ENCODE measurements at places on chromosomes 3 and 15.

DNA sequence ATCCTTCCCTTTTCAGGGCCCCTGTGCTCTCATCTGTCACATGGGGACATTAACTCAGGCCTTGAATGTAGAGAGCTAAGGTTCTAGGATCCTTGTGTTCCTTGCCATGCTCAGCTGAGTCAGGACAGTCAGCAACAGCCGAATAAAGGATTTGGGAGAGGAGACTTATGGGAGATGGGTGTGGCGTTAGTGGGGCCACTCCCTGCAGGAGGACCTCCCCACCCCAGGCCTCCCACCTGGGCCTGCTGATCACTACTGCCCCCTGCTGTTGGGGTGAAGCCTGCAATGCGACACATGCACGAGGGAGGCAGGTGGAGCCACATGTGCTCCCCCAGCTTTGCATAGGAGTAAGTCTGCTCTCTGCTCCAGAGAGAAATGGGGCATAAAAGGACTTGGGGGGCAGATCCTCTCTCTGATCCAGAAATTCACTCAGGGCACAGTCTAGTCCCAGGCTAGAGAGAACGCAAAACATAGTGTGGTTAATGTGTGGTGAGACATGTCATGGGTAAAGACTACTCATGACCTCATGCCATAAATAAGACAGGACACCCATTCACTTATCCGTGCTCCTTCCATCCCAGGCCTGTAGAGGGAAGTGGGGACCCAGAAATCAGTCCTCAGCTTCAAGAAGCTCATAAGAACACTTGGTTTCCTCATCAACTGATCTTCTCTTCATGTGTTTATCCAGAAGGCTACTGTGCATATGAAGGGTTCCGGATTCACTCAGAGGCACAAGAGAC, 19.4 kb downstream of the RBP1 start:
- DNase-seq: no peak

DNA sequence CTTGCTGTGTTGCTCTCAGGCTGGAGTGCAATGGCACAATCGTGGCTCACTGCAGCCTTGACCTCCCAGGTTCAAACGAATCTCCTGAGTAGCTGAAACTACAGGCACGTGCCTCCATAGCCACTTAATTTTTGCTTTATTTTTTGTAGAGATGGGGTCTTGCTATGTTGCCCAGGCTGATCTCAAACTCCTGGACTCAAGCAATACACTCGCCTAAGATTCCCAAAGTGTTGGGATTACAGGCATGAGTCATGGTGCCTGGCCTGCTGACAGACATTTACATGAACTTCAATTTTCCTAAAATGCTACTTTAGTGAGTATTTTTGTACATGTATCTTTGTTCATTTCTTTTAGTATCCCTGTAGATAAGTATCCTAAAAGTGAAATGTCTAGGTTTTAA, 132.3 kb downstream of the SUCLG2 start:
- no peak for DNase-seq

GRCh38 chr15:74489518-74490338, 28.8 kb upstream of the UBL7 start:
- DNase-seq: peak; percentile 80

- no peak for DNase-seq
Observed at GRCh38 chr3:179391906-179392305, 44.4 kb downstream of the MFN1 start.

- no peak for DNase-seq
Observed at GRCh38 chr3:63910891-63911290, 1.3 kb downstream of the SCAANT1 start.

DNA sequence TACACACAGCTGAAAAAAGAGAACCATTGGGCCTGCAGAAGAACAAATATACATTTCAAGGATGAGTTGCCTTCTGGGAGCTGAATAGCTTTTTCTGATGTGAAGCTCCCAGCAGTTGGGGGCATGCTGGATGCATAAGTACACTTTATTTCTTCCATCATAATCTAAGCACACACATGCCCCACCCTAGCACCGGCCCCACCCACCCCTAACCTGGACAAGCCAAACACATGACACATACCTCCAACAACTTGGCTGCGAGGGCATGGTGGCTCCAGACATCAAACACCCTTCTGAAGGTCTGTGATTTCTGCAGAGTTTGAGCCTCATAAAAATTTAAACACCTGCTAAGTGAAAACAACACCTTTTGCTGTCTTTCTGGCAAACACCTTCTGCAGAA, 307.2 kb upstream of the TRIM42 start:
- no peak for DNase-seq

DNA sequence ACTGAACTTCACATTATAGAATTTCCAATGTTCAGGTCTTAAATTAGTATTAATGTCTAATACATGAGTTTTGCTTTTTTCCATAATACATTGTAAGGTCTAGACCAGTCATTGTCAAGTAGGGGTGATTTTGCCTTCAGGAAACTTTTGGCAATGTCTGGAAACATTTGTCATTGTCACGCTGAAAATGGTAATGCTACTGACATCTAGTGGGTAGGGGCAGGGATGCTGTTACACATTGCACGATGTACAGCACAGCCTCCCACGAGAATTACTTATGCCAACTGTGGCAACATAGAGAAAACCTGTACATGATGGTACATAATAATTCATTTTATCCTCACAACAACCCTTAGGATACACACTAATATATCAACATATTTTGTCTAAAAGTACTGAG, 384.1 kb downstream of the CADM2 start:
- no peak for DNase-seq

DNA sequence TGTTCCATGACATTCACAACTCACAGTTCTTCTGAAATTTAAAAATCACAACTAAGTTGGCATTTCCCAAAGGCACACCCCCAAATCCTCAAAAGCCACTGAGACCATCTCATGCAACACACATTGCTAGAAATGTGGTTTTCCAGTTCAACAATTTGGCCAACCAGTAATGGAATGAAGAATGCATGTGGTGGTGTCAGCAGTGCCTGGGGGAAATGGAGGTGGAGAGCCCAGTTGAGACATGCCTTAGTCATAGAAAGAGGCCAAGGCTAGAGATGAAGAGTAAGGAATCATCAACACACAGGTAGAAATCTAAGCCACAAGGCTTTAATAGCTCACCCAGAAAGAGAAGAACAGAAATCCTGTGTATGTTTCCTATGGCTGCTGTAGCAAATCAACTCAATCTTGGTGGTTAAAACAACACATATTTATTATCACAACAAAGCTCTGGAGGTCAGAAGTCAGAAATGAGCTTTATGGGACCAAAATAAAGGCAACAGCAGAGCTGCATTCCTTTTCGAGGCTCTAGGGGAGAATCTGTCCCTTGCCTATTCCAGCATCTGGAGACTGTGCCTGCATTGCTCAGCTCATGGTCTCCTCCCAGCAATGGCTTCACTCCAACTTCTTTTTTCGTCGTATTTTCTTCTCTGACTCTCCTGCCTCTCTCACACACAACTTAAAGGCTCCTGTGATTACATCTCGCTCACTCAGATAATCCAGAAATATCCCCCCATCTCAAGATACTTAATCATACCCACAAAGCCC, 54.0 kb downstream of the SNTN start:
- DNase-seq: no peak

- DNase-seq: no peak
Observed at GRCh38 chr3:25007974-25008658, 419.9 kb upstream of the RARB start.

- no peak for DNase-seq
Observed at GRCh38 chr3:156964577-156964976, 138.4 kb downstream of the LEKR1 start.

DNA sequence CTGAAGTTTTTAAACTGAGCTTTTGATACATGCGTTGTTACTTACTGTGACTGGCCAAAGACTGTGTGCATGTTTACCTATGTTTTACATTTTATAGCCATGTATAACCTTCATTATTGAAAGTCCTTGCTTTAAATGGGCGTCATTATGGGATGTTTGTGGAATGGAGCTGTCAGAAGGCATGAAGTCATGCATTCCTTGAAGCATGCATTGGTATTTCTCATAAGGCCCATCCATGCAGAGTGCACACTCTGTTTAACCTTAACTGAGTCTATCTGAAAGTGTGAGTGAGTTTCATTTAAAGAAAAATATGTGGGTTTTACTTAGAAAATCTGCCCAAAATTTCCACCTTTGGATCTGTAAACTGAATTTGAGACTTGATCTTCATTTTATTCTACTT, 51.1 kb downstream of the PSMD6 start:
- no peak for DNase-seq

GRCh38 chr15:90344662-90345061, 7.4 kb upstream of the ZNF774 start:
- DNase-seq: no peak

DNA sequence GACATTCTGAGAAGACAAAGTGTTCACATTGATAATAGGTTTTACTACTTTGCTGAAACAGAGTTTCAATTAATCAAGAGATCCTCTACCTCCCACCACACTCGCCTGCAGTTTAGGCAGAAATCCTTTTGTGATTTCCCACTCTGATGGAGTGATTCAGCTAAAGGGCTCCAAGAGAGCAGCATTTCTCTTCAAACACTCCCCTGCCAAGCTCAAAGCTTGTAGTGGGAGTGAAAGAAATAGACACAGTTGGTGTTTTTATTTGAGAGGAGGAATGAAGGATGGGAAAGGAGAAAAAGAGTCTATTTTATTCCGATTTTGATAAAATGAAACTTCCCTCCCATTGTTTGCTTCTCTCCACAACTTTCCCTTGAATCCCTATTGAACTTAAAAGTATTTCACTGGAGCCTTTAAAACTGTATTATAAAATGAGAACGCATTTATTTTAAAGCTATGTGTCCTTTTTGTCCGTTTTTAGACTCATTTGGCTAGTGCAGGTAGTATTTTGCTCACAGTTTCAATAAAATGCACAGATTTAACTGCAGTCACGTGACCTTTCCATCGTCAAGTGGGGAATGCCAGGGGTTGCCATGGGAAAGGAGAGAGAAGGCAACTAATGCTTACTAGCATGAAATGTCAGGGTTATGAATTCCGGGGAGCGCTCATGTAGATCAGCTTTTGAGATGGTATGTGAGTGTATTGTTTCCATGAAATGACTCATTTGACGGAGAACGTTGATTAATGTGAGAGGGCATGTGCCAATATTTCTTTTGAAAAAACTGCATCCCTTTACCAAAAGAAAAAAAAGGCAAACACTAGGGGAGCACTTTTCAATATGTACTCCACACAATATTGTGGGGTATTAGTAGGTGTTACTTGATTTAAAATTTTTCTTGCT, 7.7 kb upstream of the OSBPL11 start:
- DNase-seq: no peak

- no peak for DNase-seq
Observed at GRCh38 chr3:78414261-78414660, 1353.5 kb downstream of the ROBO1 start.

DNA sequence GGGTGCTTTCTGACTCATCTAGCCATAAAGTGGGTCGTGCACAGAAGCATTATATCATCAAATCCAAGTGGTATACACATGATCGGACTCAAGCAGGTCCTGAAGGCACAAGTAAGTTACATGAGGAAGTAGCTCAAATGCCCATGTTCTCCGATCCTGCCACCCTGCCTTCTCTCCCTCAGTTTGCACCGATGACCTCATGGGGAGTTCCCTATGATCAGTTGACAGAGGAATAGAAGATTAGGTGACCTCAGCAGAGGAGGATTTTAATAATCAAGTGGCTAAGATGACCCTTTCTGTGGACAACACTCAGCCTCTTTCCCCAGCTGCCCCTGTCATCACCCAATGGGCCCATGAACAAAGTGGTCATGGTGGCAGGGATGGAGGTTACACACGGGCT, 149.5 kb downstream of the TBC1D5 start:
- DNase-seq: no peak

GRCh38 chr15:44147636-44148035, 47.4 kb downstream of the FRMD5 start:
- no peak for DNase-seq
